ENCODE measurements at places on chromosomes 2 and 18. TPM values are rescaled to one million over a fixed set of nuclear protein-coding genes. Genes with fewer than 3 reads are reported as not detected.

- no peak for DNase-seq
Measured at GRCh38 chr2:44935729-44936098, 5.8 kb upstream of the SIX3 start.

GRCh38 chr18:75210274-75211001 lies at the start of gene TSHZ1:
Gene TSHZ1, plus strand, starts transcription at chr18:75210797. Its CDS starts 1,080 bp downstream, at chr18:75211877.
- DNase-seq, result peak; percentile 77

- DNase-seq, result no peak
Measured at GRCh38 chr18:60804415-60804814, 431.8 kb upstream of the MC4R start.

DNA sequence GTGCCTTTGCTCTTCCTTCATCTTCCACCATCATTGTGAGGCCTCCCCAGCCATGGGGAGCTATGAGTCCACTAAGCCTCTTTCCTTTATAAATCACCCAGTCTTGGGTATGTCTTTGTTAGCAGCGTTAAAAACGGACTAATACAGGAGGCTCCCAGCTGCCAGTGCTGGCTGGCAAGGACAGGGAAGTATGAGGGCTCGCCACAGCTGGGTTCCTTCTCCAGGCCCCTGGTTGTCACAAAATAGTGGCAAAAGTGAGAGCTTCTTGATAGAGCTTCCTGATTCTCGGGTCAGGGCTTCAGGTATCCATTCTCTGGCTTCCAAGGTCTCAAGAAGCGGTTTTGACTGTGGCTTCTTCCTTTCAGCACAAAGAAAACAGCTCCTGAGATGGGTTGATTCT lies 85.0 kb downstream of the ZNF516 start:
- no peak for DNase-seq

GRCh38 chr2:101720732-101721131 lies 23.2 kb downstream of the MAP4K4 start:
- no peak for DNase-seq

- no peak for DNase-seq
Measured at GRCh38 chr2:221981912-221982470, 316.8 kb downstream of the PAX3 start.

- no peak for DNase-seq
Measured at GRCh38 chr2:66443186-66443978, 8.5 kb downstream of the MEIS1 start.

DNA sequence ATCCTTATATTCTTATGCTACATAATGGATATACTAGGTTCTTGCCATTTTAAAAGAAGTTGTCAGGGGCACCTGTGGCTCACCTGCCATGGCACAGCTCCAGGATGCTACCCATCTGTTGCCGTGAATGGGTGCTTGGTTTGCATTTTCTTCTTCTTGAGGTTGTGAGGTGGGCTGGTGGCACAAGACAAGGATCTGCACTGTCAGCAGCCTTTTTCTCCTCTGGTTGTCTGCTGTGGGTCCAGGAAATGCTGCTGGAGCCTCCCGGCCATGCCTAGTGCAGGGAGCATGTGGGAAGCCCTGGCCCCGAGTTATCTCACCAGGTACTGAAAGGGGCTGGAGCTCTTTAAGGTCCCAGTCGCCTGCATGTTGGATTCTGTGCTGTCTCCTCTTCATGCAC lies 2.6 kb downstream of the IL1R1 start:
- DNase-seq, result no peak

- DNase-seq, result no peak
Measured at GRCh38 chr2:49514201-49514600, 359.9 kb upstream of the FSHR start.

DNA sequence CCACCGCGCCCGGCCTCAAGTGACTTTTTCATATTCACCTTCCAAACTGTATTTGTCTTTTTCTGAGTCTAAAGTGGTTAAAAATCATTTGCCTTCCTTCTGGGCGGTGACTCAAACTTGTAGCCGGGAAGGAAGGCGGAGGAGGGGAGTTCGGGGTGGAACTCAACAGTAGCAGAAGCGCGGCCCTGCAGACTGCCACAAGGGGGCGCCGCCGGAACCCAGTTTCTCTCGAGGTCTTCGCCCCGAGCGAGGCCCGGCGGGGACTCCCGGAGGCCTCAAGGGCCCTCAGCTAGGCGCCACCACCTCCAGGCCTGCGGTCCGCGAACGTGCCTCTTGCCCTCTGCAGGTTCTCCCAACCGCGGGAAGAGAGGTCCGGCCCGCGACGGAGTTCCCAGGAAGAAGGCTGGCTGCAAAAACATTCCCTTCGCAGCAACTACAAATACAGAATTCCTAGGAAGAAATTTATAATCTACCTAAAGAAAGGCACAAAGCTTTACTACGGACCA lies 16.8 kb upstream of the ITM2C start:
- DNase-seq, result peak; percentile 69

- no peak for DNase-seq
Measured at GRCh38 chr2:164778723-164779122, 62.9 kb downstream of the COBLL1 start.

- DNase-seq, result no peak
Measured at GRCh38 chr2:233817361-233817911, 36.9 kb downstream of the HJURP start.

DNA sequence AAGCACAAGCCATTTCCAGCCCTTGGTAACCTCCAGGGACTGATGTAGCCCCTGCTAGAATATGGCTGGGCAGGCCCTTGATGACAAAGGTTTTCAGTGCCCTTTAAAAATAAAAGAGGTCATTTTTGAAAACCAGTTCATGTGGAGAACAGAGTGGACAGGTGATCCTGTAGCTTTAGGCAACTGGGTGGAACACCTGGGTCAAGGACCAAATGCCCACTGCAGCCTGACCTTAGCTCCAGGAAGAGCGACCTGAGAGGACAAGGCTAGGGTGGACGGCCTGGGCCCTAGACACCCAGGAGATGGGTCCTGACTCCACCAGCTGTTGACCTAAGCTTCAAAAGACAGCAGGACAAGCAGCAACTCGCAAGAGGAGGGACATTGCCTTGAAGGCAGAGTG lies 116.6 kb downstream of the LIPG start:
- no peak for DNase-seq

DNA sequence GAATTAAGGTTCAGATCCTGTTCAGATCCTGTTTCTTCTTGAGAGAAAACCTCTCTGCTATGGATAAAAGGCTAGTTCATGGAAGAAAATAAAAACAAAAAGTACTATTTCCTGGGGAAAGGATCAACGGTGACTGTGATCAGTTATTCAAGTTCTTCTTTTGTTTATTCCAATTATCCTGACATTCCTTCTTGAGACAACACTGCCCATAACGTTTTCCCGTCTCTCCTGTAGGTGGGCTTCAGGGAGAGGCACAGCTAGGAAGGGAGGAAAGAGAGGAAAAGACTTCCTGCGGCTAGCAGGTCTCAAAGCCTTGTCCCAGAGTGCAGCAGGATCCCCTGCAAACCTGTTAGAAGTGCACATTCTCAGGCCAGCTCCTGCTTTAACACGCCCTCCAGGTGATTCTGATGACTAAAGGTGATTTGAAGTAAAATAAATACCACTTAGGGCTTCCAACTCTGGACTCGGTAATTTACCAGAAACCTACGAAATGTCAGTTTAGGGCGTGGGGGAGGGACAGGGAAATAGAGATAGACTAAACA lies 4.5 kb upstream of the FHL2 start:
- no peak for DNase-seq

DNA sequence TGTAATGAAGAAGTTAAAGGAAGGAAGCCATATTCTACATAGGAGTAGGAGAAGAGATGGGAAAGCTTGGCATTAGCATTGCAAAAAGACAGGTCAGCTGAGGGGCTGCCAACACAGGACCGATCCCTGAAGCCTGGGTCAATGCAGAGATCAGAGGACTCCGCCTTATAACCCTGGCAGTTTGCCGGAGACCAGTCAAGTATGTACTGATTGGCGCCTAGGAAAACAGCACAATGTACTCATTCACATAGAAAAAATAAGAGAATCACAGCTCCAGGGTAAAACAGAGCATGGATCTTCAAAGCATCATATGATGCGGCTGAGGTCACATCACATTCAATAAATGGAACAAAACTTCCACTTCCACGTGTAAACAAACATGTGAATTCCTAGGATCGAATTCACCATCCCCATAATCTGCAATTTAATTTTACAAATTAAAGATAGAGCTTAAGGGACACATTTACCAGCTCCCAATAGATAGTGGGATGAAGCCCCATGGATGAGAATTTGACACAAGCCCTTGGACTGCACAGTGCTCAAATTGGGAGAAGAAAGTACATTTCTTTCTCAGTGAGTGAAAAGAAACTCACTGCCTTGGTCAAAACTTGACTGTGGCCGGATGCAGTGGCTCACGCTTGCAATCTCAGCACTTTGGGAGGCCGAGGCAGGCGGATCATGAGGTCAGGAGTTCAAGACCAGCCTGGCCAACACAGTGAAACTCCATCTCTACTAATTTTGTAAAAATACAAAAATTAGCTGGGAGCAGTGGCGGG lies 135.0 kb upstream of the KLHL14 start:
- no peak for DNase-seq

DNA sequence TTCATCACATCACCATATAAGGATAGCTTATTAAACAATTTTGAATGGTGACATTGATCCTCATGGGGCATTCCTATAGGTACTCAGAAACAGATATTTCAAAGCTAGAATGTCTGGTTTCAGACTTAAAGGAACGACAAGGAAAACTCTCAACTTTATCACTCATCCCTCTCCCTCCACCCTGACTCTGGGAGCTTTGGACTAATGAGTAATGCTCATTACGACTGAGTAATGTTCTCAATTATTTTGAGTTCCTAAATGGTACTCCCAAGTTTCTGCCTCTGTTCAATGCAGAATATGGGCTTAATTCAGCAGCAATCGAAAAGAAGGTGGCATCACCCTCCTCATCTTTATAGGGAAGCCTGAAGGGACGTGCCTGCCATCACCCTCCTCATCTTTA lies 43.4 kb downstream of the RFX8 start:
- DNase-seq, result no peak

DNA sequence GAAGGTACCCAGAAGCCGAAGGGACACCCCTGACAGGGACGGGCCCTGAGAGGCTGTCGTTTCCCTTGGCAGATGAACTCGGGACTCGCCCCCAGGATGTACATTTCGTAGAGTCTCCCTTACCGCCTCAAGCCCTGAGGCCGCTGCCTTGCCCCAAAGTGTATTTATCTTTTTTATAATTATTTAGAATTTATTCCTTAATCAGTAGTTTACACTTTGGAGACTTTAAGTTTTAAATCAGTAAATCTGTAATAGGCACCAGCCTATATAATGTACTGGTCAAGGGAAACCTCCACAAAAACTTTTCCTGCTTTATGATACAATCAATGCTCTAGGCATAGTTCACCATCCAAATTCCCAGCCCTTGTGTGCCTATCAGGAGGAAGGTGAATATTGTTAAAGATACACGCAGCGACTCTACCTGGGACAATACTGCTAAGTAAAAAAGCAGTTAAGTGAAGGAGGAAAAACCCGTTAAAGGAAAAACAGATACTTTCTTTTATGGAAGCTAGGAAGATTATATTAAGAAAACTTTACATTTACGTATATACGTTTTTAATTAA lies 848 bp downstream of the VRK2 start:
- no peak for DNase-seq

- no peak for DNase-seq
Measured at GRCh38 chr2:117985092-117985491, 28.8 kb downstream of the CCDC93 start.

The PRKAG3 gene
- not detected for polyA plus RNA-seq

The MEIS1 gene
- polyA plus RNA-seq, result 145 TPM

The FER1L5 gene
- 0.87 TPM for polyA plus RNA-seq

The DLX2 gene
- not detected for polyA plus RNA-seq

The GREB1L gene
- polyA plus RNA-seq, result 0.58 TPM

The C2orf66 gene
- not detected for polyA plus RNA-seq

The BCL2 gene
- polyA plus RNA-seq, result 8.8 TPM

The SEPTIN10 gene
- 136 TPM for polyA plus RNA-seq

The REG1B gene
- not detected for polyA plus RNA-seq

The PKDCC gene
- polyA plus RNA-seq, result 182 TPM

The FAM168B gene
- polyA plus RNA-seq, result 92.4 TPM

The STAT1 gene
- 66.0 TPM for polyA plus RNA-seq
